ENCODE measurements at places on chromosomes 5 and 9. TPM values are rescaled to one million over a fixed set of nuclear protein-coding genes. Genes with fewer than 3 reads are reported as not detected.

The PCDHB3 gene
- total RNA-seq, result 5.2 TPM

The FKBP15 gene
- 30.2 TPM for total RNA-seq

The KIF12 gene
- not detected for total RNA-seq

GRCh38 chr5:142569905-142570304, 116.0 kb downstream of the FGF1 start:
- no peaks in the 10 kb centered on the region for H3K4me1 ChIP-seq
- no peak overlapping the region for H3K4me3 ChIP-seq
- no peaks in the 10 kb centered on the region for H3K27me3 ChIP-seq
- no peak for DNase-seq

DNA sequence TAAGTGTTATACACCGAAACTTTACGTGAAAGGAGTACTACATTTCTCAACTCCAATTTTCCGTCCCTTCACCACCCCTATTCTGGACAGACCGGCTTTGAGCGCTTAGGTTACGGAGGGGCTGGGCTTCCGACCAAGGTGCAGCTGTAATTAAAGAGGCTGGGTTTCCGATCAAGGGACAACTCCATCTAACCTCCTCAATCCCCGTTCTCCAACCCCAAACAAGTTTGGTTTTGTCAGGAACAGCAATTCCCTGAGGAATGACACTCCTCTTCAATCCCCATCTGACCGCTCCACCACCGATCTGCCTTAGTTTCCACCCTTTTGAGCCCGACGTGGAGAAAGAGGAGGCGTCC, 577 bp downstream of the TUT7 start:
- H3K4me3 ChIP-seq, result peak overlapping the region; percentile 56
- H3K4me1 ChIP-seq, result peaks cover 33% of the 10 kb centered on the region
- no peak for DNase-seq
- no peaks in the 10 kb centered on the region for H3K27me3 ChIP-seq
- H3K27ac ChIP-seq, result peak overlapping the region; percentile 93

DNA sequence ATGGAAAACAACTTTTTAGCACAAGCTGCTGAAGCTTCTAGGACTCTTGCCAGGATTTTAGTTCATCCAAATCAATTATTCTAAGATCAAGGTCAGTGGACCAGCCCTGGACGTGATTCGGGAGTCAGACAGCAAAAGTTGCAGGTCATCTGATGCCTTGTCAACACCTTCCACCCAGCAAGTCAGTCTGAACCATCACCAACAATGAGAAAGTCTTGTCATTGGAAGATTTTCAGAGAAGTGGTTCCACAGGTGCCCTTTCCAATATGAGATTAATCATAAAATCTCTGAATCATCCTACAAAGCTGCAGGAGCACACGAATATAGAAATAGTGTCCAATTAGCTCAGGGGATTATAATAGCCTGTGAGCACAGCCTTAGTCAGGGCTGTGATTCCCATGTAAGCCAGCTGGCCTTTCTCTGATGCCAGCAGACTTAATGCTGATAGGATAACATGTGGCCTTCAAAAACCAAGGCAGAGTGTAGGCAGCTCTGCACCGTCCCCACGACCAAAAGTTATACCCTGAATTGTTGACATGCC, 445.0 kb upstream of the TRPC7 start:
- no peaks in the 10 kb centered on the region for H3K4me1 ChIP-seq
- no peak overlapping the region for H3K4me3 ChIP-seq
- H3K27me3 ChIP-seq, result no peaks in the 10 kb centered on the region
- no peaks in the 10 kb centered on the region for H3K36me3 ChIP-seq
- no peak overlapping the region for H3K27ac ChIP-seq

- no peaks in the 10 kb centered on the region for H3K4me1 ChIP-seq
These were observed 32.1 kb upstream of the CLINT1 start for GRCh38 chr5:157890836-157891597.

DNA sequence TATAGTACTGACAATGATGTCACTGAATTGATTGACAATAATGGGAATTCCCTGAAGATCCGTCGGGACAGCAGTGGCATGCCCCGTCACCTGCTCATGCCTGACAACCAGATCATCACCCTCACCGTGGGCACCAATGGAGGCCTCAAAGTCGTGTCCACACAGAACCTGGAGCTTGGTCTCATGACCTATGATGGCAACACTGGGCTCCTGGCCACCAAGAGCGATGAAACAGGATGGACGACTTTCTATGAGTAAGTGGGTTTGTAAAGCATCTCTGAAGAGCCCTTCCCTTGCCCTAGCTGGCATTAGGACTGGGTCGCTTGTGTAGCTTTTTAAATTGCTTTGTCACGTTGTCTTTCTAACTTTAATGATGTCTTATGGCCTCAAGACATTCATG, 72.7 kb upstream of the WWC1 start:
- H3K4me1 ChIP-seq, result no peaks in the 10 kb centered on the region
- no peaks in the 10 kb centered on the region for H3K27me3 ChIP-seq
- H3K4me3 ChIP-seq, result no peak overlapping the region
- no peak overlapping the region for H3K27ac ChIP-seq
- no peaks in the 10 kb centered on the region for H3K36me3 ChIP-seq

DNA sequence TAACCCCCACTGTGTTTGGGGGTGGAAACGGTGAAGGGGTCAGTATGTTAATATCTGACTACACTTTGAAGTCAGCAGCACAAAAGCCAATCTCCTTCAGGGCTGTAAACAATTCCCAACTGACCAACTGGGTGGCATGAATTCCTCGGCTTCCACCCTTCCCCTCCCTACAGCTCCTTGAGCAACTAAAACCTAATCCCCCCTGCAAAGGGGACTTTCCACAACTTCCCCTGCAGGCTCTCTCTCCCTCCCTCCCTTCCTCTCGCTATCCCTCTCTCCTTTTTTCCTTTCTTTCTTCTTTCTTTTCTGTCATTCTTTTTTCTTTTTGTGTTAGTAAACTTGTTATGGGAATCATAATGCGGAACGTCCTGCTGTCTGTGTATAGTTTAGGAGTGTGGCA, 65.1 kb upstream of the PTCH1 start:
- no peak overlapping the region for H3K27ac ChIP-seq
- DNase-seq, result no peak
- no peaks in the 10 kb centered on the region for H3K27me3 ChIP-seq
- H3K4me1 ChIP-seq, result no peaks in the 10 kb centered on the region
